Prostate gland (tissue), 2 donors: ENCODE measurements at places on chromosomes 3 and 15. TPM values are rescaled to one million over a fixed set of nuclear protein-coding genes. Genes with fewer than 3 reads are reported as not detected.
A peak's percentile ranks its signal among the peaks of the same experiment; 100 is the strongest.

- H3K4me1 ChIP-seq: peaks cover 5% of the 10 kb centered on the region
- no peaks in the 10 kb centered on the region for H3K27me3 ChIP-seq
- no peak overlapping the region for H3K27ac ChIP-seq
- no peak overlapping the region for H3K4me3 ChIP-seq
Measured at GRCh38 chr3:29329986-29330890, 49.4 kb downstream of the RBMS3 start.

DNA sequence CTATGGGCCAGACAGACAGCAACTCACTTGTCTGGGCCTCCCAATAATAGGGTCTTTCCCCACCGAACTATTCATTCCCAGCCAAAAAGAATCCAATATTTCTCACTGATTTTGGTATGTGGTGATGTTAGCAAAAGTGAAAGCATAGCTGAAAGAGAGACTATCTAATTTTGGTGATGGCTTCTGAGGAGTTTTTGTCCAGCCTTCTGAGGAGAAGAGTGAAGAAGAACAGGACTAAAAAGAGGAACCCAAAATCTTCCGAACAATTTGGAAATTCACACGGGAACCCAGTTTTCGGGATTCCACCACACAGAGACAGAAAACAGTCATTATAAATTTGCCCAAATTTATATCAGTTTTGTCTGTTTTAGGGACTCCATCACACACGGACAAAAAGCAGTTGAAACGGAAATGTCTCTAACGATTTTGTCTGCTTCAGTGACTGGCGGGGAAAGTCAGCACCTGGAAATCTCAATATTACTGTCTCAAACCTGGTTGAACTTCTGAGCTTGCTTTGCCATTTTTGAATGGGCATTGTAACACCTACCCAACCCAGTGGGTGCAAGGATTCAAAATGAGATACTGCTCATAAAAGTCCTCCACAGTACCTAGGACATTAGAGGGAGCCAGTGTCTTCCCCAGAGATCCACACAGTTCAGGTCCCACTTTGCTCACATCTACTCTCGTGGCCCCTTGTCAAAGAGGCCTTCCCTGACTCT is 9.1 kb downstream of the CD80 start:
- no peaks in the 10 kb centered on the region for H3K27me3 ChIP-seq
- no peak overlapping the region for H3K27ac ChIP-seq
- H3K4me3 ChIP-seq: no peak overlapping the region
- H3K4me1 ChIP-seq: no peaks in the 10 kb centered on the region
- H3K36me3 ChIP-seq: no peaks in the 10 kb centered on the region

CFAP161 gene
- total RNA-seq: not detected

PP2D1 gene
- total RNA-seq: 0.97 TPM

DNA sequence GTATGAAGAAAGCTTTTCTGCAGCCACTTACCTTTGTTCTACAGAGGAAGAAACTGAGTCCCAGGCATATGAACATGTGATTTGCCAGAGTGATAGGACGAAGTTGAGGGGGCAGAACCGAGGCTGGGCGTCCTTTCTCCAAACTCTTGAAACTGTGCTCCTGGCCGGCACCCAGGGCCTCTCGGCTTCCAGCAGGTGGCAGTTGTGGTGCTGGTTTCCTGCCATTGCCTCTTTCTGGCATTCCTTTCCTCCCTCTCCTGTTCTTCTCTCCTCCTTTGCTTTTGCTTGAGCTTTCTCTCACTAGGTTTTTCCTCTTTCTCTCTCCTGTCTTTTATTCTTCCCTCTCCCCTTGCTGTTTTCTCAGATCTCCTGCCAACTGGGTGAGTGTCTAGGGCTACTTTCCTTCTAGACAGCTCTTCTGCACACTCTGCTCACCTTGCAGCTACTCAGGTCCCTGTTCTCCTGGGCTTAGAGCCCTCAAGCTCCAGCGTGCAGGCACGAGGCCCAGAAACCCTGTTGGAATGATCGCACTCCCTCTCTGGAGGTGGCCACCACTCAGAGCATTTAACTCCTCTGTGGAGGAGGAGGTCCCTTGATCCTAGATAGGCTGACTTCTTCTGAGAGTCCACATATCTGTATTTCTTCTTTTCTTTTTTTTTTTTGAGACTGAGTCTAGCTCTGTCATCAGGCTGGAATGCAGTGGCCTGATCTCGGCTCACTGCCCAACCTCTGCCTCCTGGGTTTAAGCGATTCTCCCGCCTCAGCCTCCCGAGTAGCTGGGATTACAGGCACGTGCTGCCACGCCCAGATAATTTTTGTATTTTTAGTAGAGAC is 26.2 kb downstream of the TRAK1 start:
- no peak overlapping the region for H3K4me3 ChIP-seq
- H3K4me1 ChIP-seq: peaks cover 8% of the 10 kb centered on the region
- no peaks in the 10 kb centered on the region for H3K36me3 ChIP-seq
- peak overlapping the region; percentile 11 for H3K27ac ChIP-seq

GPR149 gene
- total RNA-seq: 0.09 TPM

LSAMP gene
- 15.4 TPM for total RNA-seq

GRCh38 chr15:92886042-92886537 is 14.0 kb upstream of the CHD2 start:
- H3K36me3 ChIP-seq: no peaks in the 10 kb centered on the region
- no peaks in the 10 kb centered on the region for H3K4me1 ChIP-seq
- H3K27ac ChIP-seq: peak overlapping the region; percentile 100
- H3K27me3 ChIP-seq: no peaks in the 10 kb centered on the region
